ENCODE measurements at places on chromosomes 3 and 15.

DNA sequence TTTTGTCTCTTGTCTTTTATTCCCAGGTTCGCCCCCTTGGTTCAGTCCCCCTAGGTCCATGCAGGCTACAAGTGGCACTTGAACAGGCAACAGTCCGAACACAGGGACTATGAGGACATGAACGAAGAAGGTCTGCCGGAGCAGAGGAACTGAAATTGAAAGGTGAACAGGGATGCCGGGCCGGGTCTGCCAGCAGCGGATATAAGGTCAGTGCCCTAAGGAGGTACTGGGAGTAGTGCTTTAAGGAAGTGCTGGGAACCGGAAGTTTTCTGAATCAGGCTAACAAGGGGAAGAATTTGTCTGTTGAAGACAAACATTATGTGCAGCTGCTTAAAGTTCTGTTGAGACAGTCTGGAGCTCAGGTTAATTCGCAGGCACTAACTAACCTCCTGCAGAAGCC lies 46.8 kb downstream of the LSM3 start:
- DNase-seq, result no peak

DNA sequence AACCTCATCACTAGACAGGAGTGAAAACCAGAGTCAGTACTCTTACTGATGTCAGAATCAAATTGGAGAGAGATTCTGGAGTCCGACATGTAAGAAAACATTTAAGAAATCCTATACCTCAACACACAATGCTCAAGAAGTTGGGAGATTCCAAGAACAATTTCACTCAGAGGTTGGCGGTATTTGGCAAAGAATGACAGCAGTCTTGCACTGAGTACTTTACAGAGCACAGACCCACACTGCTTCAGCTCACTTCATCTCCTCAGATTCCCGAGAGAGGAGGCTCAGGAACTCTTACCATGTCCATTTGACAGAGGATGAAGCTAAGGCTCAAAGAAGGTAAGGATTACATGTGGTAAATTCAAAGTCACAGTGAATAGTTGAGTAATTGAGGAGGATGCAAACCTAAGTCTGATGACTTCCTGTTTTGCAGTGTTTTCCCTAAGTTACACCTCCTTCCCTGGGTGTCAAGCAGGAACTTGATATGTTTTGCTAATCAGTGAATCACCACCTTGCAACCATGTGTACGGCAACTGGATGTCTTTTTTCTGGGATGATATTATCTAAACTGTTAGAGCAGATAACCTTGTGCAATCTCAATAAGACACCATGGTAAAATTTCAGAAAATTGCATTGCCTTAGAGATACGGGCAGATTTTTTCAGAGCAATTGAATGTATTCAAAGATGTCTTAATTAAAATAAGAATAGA lies 61.3 kb upstream of the MME start:
- DNase-seq, result no peak

DNA sequence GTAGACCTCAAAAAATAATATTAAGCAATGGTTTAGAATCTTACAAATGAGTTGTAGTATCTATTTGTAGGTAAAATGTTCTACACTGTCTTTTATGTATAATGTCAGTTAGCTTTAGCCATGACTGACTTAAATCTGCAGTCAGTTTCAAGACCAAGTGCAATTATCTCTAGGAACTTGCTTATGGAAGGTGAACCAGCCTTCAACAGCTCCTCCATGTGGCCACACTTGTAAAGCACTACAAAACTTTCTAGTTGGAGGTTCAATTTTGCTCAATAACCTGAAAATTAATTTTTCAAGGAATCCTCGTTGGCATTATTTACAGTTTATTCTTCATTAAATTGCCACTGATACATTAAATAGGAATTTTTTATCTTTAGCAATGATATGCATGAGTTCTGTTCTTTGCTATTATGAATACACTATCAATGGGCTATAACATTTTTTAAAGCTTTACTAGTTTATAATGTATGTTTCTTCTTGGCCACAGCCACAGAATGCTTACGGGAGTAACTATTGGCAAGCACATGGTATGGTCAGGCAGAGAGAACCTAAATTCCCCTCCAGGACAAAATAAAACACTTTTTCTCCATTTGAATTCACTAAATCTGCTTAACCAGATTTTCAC lies 315.3 kb upstream of the UBE2E2 start:
- DNase-seq, result peak; percentile 45

- peak; percentile 14 for DNase-seq
Observed at GRCh38 chr15:68578175-68578979, 416 bp upstream of the CORO2B start.

GRCh38 chr3:141151439-141151838 lies 80.2 kb upstream of the PXYLP1 start:
- DNase-seq, result no peak

- DNase-seq, result no peak
Observed at GRCh38 chr15:47743886-47744285, 26.6 kb downstream of the SEMA6D start.

DNA sequence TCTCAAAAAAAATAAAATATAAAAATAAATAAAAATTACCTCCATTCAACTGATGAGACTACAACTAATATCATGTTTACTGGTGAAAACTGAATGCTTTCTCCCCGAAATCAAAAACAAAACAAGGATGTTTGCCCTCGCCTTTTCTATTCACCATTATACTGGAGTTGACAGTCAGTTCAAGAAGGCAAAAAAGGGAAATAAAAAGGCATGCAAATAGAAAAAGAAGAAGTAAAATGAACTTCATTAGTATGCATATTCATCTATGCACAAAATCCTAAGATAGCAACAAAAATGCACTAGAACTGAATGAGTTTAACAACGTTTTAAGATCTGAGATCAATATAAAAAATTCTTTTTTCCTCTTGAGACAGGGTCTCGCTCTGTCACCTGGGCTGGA lies 72.7 kb upstream of the FAM174B start:
- DNase-seq, result no peak

DNA sequence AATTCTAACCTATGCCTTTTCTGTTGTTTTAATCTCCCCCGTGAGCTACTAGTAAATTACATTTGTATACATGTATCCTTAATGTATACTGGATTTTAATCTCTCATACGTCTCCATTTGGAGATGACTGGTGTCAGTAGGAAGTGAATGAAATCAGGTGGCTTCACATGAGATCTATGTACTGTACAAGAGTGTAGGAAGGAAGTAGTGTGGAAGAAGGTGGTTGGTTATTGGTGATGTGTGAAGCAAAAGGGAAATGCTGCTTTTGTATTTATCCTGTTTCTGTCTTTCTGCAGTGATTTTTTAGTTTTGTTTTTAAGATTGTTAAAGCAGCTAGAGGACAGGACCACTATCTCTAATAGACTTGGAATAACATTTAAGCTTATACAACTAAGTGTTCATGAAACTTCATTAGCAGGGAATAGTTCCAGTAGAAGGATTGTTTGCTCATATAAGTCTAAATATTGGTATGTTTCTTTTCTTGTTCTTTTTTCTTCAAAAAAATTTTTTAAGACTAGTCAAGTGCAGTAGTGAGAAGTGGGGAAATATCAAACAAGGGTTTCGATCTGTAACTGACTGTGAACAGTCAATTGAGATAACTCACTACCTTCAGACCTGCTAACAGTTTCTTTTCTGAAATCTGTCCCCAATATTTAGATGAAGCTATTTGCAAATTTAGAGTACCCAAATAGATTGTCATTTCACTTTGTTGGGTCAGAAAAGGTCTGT lies 15.3 kb downstream of the SNX1 start:
- no peak for DNase-seq

GRCh38 chr15:75362642-75363249 lies 5.7 kb downstream of the MAN2C1 start:
- no peak for DNase-seq

GRCh38 chr3:69044608-69045007 lies 7.5 kb downstream of the TMF1 start:
- DNase-seq, result no peak

DNA sequence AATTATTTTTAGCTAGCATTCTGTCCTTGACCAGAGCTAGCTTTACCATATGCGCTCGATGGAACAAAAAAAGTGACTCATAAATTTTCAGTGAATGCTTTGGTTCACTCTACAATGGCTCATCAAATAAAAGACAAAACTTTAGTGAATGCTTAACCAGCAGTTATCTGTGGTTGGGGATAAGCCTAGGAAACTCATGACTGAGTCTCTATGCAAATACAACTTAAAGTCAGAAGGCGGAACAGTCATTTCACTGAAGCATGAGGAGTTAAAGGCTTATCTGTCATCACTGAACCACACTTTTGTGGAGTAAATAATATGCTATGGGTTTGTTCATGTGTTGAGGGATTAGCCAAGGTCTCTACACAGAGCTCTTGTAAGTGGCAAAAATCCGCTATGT lies 308.4 kb downstream of the SQOR start:
- no peak for DNase-seq

- no peak for DNase-seq
Observed at GRCh38 chr3:45123030-45123429, 23.1 kb downstream of the CDCP1 start.

- DNase-seq, result no peak
Observed at GRCh38 chr3:74640211-74640610, 25.8 kb upstream of the CNTN3 start.

- DNase-seq, result no peak
Observed at GRCh38 chr3:122217901-122218300, 34.4 kb downstream of the CASR start.

DNA sequence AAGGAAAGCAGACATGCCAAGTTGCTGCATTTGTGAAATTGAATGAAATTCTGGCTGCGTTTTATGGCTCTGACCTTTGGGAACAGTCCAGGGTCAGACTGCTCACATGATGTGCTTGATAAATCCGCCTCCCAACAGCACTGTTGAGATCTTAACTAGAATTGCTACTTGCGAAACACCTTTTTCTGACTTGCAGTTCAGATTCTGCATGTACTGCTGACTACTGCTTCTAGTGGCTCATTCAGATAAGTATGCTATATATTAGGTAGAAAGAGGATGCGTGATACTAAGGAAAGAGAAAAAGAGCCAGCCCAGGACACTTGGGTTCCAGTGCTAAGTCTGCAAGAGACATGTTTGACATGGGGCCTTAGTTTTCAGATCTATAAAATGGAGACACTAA lies 129.4 kb downstream of the LPP start:
- no peak for DNase-seq

DNA sequence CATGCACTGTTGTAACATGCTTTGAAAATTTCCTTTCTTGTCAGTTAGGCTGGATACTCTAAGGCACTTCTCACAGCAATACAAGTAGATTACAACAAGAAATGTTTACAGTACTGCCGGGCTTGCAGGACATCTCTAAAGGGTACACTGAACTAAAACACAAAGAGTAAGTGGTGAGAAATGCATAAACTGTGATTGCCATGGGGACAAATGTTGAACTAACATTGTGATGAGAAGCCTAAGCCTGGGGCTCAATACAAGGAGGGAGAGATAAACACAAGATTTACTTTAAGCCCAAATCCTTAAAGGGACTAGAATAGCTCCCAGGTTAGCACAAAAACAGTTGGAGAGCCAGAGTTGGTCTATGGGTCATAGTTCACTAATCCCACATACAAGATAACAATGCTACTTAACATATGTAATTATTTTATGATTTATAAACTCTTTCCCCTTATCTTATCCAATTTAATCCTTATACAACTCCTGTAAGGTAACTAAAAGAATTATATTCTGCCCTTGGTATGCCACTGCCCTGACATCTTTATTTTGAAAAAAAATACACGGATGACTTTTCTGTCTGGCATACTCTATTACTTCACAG lies 126.9 kb downstream of the THRB start:
- no peak for DNase-seq

DNA sequence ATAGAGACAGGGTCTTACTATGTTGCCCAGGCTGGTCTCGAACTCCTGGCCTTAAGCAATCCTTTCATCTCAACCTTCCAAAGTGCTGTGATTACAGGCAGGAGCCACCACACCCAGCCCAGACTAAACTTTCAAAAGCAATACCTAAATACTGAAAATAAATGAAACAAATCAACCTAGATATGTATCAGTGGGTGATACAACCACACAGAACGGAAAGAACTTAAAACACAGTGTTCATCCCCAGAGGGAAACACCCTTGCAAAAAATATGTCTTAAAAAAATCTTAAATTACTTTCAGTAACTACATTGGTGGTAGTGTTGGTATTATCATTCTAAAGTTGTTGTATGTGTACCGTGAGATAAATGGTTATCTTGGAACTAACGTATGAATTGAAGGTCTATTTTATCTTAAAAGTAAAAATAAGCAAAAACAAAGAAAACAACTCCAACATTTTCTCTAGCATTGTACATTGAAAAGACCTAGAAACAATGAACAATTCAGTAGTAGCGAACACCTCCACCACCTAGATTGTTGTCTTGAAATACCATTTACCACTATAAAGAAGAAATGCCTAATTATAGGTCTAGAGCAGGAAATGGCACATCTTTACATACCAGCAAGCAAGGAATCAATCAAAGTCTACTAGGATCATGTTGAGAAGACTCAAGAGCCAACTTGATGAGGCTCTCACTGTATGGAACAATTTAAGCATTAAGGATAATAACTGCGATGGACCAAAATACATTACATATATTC lies 24.7 kb downstream of the SLTM start:
- DNase-seq, result no peak

GRCh38 chr3:130968221-130968620 lies 58.4 kb downstream of the ASTE1 start:
- DNase-seq, result peak; percentile 68

- peak; percentile 91 for DNase-seq
Observed at GRCh38 chr3:186882881-186883685, 40.6 kb downstream of the ADIPOQ start.

DNA sequence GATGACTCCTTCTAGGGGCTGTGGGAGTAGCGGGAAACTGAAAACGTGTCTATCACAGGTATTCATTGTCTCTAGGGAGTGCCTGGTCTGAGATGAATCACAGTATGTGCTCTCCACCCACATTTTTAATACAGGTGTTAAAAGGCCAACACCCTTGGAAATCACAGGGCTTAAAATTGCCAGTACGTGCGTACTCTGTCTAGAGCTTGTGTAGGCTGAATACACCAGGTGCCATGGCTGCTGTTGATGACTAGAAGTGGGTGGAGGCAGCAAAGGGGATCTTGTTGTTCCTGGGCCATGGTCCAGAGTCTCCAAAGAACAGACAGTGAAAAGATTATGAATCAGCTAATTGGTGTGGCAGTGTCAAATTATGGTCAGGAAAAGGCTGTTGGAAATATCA lies 35.1 kb upstream of the P3H2 start:
- DNase-seq, result no peak

- DNase-seq, result no peak
Observed at GRCh38 chr3:120648290-120648689, 33.7 kb downstream of the HGD start.

DNA sequence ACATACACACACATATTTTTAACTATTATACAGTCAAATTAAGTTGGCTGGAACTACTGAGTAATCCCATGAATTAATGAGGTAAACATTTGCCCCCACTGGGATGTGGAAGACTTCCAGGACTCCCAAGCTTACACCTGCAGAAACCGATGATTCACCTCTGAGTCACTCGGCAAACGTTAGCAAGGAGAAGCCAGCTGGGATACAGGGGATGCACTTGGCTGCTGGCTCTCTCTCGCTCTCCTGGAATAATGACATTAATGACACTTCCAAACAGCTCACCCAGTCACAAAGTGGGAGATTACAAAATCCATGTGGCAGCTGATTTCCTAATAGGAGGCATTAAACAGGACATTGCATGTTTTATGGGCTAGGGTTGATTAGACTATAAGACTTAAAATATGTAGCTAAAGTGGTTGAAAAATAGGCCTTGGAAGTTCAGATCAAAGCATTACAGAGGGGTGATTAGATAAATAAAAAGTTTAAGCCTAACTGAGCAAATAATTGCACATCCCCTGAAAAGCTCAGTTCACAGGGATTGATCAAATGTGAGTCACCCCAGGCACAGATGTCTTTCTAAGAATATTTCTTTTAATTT lies 500.9 kb downstream of the SOX2 start:
- DNase-seq, result peak; percentile 1
